Natural killer cell treated with Interleukin-12 subunit alpha and Interleukin-12 subunit beta and Interleukin-15 and Interleukin-18, amount 100 ng/mL, for 72 hours (primary cell): ENCODE measurements at places on chromosomes 12 and 14. TPM values are rescaled to one million over a fixed set of nuclear protein-coding genes. Genes with fewer than 3 reads are reported as not detected.
A peak's percentile ranks its signal among the peaks of the same experiment; 100 is the strongest.

DNA sequence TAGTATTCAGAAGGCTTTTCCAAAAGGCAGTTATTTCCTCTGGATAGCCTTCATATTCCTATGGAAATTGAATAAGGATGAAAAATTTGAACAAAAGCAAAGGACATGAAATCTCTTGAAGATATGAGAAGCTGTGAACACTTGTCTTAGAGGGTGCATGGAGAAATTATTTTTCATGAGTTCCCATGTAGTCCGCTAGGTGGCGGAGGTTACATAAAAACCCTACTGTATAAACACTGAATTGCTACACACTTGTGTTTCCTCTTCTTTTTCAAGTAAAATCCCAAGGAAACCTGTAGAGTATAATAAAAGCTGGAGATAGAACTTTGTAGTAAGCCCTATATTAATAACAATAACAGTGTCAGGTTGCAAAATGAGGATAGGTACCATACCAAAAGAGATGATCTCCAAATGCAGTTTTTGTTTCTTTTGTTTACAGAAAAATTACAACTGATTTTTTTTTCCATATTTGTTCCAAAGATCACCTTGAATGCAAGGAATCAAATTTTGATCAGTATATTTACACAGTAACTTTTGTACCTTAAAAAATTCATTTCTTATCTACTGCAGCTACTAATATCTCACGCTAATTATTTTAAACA, 37.8 kb upstream of the OR4E1 start:
- peak; percentile 64 for DNase-seq

ACSS3 gene
- not detected for total RNA-seq

DNA sequence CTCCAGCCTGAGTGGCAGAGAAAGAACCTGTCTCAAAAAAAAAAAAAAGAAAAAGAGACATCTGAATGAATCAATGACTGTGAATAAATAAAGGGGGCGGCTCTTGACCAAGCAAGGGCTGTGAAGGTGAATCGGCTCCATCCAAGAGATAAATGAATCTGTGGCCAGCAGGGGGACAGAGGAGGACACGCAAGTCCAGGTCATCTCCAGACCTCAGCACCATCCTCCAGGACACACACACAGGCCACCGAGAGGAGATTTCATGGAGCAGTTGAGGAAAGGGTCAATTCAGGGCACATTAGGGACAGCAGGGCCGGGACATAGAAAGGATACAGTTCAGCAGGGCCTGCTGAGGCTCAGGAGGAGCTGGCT, 21.6 kb downstream of the TRPV4 start:
- DNase-seq, result no peak

LHX5 gene
- not detected for total RNA-seq

GRCh38 chr14:69663300-69663643, 51.9 kb downstream of the SUSD6 start:
- no peak for DNase-seq

DNA sequence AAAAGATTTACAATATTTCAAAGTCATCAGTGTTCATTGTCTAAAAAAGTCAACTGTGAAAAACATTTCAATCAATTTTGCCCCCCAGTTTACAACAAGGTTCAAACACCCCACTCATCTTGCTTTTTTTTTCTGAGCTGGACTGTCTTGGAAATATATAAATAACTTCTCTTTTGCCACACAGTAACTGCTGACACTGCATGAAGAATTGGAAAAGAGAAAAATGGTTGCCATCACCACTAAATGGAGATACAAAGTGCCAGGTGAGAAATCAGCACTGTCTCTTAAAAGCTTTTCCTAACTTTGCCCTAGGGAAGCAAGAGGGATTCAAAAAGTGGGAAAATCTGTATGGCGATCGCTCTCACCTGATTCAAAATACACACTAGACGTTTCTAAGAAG, 101.4 kb downstream of the TRAFD1 start:
- no peak for DNase-seq

RNASE1 gene
- not detected for total RNA-seq

- DNase-seq, result no peak
These were observed 167.1 kb downstream of the TBX5 start for GRCh38 chr12:114238808-114239207.

- no peak for DNase-seq
These were observed 18.9 kb upstream of the PLEKHH1 start for GRCh38 chr14:67514203-67514607.

SLC16A7 gene
- 24.2 TPM for total RNA-seq

- no peak for DNase-seq
These were observed 17.4 kb downstream of the PAWR start for GRCh38 chr12:79673354-79673753.

RASSF8 gene
- 3.5 TPM for total RNA-seq

DNA sequence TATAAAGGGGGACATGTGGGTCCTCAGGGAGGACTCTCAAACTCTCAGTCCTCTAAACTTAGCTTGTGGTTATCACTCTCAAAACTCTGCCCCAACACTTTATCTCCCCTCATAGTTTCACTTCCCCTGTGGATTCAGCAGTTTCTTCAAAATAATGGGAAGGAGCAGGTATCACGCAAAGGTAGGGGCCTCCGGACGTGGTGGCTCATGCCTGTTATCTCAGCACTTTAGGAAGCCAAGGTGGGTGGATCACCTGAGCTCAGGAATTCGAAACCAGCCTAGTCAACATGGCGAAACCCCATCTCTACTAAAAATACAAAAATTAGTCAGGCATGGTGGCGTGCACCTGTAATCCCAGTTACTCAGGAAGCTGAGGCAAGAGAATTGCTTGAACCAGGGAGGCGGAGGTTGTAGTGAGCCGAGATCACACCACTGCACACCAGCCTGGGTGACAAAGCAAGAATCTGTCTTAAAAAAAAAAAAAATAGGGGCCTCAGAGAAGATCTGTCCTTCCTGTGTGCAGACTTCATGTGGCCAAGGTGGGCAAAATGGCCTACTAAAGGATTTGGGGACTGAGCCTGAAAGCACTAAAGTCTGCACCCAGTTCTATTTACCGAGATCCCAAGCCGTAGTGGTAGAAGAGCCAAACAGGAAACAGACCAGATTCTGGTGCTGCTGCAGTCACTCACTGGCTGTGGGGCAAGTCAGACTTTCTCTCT, 6.4 kb downstream of the ITGB7 start:
- peak; percentile 59 for DNase-seq

- no peak for DNase-seq
These were observed 149.9 kb upstream of the FBXO33 start for GRCh38 chr14:39582028-39582654.

ABCC9 gene
- not detected for total RNA-seq

- DNase-seq, result no peak
These were observed 11.0 kb upstream of the JPH4 start for GRCh38 chr14:23589606-23590005.

DNA sequence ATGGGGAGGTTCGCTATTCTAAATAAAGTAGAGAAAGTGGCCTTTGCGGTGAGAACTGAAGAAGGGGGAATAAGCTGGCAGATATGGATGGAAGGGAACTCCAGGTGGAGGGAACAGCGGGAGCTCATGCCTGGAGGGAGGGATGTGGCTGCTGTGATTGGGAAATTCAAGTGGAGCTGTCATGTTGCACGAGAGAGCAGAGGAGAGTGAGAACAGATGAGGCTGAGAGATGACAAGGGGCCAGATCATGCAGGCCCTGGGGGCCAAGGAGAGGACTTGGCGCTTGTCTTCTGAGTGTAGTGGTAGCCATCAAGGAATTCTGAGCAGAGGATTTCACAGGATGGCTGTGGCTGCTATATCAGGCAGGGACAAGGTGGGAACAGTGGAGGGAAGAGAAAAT, 35.0 kb downstream of the TGFB3 start:
- no peak for DNase-seq

PDE3A gene
- total RNA-seq, result not detected

- no peak for DNase-seq
These were observed 51.9 kb upstream of the ATF7IP start for GRCh38 chr12:14313379-14314138.

GRCh38 chr12:80186727-80187217, 87.4 kb downstream of the OTOGL start:
- DNase-seq, result peak; percentile 65

TAS2R19 gene
- total RNA-seq, result 11.7 TPM

DNA sequence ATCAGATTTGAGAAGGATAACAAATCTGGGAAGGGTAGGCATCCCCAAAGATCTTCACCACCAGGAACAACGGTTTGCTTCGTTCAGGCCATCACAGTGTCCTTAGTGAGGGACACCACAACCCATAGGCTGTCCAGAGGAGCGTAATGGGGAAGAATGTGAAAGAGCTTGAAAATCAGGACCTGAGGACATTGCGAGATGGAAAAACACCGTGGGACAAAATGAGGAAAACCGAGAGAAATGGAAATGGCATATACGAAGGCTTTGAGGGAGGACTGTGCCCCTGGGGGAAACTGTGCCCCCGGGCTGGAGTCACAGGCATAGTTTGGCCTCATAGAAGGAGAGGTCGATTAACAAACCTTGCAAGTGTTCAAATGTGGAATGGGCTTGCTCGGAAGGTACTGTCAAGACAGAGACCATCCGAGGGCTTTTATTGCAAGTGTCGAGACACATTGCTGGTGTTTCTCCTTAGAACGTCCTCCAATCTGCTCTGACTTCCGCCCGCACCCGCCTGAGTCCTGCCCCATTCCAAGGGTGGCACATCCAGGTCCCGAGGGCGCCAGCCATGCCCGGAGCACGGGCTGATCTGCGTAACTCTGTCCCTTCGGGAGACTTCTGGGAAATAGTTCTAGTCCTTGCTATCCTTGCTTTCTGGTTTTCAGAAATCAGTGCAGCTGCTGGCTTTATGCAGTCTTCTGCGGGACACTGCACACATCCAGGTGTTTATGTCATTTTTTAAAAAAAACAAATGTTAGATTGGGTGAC, 885 bp upstream of the PALS1 start:
- no peak for DNase-seq

GRCh38 chr12:77571127-77571526, 259.6 kb upstream of the NAV3 start:
- no peak for DNase-seq

KLHDC1 gene
- 2.4 TPM for total RNA-seq

DNA sequence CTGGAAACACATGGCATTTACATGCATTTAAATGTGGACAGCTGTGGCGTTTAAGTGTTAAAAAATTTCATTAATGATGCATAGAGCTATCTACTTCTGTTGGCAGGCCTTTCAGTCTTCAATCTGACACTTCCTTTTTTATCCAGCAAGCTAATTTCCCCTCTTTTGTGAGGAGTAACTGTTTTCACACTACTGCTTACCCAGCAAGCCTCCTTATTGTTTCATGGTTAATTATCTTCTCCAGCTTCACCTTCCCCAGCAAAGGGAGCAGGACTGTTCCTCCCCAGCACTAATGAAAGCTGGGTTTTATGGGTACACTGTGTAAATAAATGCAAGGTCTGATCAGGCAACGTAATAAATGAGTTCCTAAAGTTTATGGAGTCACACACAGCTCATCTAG, 129.4 kb upstream of the NPAS3 start:
- no peak for DNase-seq

- DNase-seq, result no peak
These were observed 71.7 kb upstream of the ETV6 start for GRCh38 chr12:11577658-11578260.

- peak; percentile 78 for DNase-seq
These were observed 27.4 kb downstream of the CFAP54 start for GRCh38 chr12:96516472-96517430.

DNA sequence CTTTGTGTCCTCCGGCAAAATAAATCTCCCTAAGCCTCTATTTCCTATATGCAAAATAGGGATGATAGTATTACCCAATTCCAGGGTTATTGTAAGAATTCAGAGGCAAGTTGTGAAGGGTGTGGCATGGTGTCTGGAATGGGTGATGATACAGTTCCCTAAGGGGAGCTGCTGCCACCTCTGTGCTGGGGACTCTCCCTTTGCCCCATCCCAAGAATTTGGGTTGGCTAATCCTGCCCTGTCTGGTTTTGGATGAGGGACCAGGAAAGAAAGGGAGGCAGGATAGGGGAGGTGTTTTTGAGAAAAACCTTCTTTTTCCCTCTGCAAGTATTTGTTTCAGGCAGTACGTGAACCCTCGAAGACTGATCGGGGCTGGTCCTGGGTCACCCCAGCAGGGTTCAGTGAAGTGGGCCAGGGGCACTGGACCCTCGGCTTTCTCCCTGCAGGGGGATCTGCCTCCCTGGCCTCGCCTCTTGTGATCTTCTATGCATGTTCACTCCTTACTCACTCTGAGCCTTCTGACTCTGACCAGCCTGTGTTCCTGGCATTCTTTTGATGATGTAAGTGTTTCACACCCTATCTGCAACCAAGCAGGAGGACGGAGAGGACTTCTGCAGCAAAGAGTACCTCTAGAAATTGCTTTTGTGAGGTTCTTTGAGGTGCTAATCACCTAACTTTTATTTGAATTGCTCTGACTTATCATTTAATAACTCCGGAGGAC, 60.8 kb downstream of the RASSF3 start:
- no peak for DNase-seq

DNA sequence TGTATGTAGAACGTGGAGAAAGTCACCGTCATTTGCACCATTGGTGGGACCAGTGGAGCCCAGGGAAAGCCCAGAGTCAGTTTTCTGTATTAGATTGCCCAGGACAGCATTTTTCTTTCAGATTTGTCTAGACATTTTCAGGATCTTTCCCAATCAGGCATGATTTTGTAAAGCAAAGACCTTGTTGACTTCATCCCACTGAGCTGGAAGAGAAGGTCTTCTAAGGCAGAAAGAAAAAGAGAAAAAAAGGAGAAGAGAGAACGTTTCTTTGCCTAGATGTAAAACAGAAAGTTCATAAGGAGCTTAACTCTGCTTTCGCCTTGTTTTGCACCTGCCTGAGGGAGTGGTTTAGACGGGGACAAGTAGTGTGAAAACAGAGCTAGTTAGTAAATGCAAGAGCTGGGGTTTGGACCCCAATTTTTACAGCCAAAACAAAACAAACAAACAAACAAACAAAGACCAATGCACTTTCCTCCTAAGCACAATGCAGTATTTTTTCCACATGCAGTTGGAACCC, 273.1 kb downstream of the ZFP36L1 start:
- DNase-seq, result no peak

CLEC1B gene
- total RNA-seq, result not detected

FIGNL2 gene
- 0.78 TPM for total RNA-seq

ANKRD33 gene
- total RNA-seq, result not detected

GRCh38 chr12:5643266-5643665, 211.4 kb downstream of the NTF3 start:
- DNase-seq, result no peak

DNA sequence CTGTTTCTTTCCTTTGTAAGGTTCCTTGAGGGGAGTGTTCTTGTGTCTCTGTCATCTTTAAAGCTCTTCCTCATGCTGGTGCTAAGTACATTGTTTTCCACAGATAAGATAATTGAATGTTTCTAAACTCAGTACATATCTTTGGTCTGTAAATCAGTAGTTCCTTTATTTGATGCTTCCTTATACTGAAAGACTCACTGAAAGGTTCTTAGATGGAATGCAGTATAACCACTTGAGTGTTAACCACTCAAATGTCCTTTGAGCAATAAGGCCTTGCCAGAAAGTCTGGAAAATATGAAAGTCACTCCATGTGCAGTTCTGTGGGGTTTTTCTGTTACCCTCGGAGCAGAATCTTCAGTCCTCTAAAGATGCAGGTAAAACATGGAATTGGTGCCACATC, 23.0 kb upstream of the RNU6-8 start:
- DNase-seq, result no peak
